ENCODE measurements at places on chromosomes 11 and 22.

DNA sequence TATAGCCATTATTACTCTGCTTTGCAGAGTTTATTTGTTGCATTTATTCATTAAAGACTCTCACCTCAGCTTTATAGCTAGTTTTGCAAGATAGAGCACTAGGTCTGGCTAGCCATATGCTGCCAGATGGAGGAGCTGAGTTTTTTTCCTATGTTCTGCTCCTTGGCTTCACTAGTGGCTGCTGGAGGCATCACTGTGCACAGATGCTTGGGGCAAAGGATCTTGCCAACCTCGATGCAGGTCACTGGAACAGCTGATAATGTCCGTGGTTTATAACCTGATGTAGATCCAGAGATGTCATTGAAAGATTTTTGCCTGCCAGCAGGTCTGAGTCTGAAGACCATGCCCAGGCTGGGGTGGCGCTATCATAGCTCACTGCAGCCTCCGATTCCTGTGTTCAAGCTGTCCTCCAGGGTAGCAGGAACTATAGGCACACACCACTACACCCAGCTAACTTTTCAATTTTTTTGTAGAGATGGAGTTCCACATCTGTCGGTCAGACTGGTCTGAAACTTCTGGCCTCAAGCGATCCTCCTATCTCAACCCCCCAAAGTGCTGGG is 63.2 kb downstream of the PACS1 start:
- DNase-seq: no peak

DNA sequence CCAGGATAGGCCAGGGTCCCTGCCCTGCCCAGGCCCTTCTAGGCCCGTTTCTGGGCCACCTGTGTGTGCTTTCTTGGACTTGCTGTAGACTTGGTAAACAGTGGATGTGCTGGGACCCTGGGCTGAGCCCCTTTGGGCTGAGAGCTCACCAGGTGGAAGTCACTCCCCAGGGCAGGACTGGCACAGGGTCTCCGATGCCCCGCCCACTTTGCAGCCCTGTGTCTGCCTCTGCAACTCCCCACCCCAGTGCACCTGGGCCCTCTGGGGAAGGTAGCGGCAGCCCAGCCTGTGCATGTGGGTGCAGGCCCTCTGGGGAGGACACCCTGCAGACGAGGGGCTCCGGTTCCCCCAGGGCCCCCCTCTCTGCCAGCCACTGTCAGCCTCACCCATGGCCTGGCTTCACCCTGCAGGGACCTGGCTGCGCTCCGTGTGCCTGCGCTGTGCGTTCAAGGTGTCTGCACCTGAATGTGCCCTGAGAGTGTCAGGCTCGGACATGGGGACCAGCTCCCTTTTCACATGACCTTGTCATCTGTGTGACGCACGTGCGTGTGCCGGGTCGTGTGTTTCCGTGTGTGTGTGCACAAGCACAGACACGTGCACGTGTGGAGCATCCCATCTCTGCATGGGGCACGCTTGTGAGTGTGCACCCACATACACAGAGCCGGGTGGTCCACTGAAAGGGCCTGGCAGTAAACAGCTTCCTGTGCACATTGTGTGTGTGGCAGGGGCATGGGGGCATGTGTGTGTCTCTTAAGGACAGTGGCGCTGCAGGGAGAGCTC is 118.5 kb downstream of the KCNQ1OT1 start:
- DNase-seq: no peak

DNA sequence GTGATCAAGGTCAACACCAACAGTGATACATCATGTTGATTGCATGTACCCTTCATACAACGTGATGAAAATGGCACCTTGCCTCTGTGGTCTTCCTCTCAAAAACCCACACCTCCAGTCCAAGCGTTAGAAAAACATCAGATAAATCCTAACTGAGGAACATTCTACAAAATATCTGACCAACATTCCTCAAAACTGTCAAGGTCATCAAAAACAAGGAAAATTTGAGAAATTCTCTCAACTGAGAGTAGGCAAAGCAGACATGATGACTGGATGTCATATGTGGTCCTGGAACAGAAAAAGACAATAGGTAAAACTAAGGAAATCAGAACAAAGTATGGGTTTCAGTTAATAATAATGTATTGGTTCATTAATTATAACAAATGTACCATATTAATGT is 64.0 kb upstream of the POU2AF1 start:
- DNase-seq: no peak

DNA sequence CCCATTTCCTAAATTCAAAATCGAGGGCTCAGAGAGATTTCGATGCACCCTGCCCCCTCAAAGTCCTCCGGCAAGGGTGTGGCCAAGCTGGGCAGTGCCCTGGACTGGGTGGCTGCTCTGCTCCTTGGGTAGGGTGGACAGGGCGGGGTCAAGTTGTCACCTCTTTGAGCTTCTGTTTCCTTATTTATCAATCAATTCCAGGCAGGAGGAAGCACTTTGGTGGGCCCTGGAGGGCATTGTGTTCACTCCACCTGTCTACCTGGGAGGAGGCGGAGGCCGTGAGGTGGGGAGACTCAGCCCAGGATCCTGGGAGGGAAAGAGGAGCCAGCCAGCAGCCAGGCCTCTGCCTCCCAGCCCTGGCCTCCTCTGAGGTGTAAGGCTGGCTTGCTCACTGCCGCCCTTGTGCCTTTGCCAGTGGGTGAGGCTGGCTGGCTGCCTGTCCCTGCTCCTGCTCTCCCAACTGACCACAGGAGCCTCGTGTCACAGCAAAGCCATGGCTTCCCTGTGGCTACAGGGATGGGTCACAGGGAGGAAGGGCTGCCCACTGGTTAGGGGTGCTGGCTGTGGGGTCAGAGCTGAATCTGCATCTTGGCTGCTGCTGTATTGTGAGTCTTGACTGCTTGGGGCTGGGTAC is 25.5 kb upstream of the SHISAL1 start:
- DNase-seq: no peak

DNA sequence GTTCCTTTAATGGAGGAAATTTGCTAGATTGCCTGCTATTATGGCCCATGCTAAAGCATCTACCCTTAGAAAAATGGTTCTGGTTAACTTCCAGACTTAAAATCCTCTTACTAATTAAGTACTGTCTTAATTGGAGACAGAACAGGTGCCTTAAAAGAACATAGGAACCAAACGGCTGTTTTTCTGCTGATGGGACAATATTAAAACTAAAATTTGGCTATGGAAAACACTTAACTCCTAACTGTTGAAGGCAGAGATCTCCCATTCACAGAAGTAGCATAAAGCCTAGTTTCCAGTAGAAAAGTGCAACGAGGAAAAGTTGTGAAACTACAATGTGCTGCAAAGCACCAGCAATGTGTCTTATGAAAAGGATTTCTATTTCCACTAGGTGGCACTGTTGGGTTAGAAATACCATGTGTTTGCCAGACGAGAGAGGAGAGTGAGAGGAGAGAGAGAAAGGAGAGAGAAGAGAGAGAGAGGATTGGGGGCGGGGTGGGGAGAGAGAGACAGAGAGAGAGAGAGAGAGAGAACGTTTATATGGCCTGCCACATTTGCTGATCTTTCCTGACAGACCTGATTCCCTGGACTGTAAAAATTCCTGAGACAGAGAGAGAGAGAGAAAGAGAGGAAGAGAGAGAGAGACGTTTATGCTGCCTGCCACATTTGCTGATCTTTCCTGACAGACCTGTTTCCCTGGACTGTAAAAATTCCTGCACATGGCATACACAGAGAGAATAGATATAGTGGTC is 51.5 kb downstream of the FAM181B start:
- DNase-seq: peak; percentile 71

- no peak for DNase-seq
Observed at GRCh38 chr11:34806875-34807274, 109.3 kb downstream of the APIP start.

GRCh38 chr11:86337227-86337626 is 35.2 kb downstream of the HIKESHI start:
- no peak for DNase-seq

GRCh38 chr11:20783220-20783619 is 113.8 kb downstream of the NELL1 start:
- DNase-seq: no peak

DNA sequence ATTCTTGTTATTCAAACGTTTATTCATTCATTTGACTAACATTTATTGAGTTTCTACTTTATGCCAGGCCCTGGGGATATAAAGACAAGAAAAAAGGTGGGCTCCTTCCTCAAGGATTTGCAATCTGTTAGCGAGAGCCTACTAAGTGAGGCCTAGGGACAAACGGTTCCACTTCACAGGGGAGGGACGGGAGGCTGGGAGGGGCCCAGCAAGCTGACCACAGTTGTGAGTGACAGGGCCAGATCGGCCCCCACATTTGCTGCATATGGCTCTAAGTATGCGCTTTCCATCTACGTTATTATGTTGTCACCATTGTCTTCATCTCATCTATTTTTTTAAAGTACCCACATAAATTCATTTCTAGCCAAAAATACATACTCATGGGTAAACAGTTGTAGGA is 271.1 kb downstream of the BUD13 start:
- no peak for DNase-seq

DNA sequence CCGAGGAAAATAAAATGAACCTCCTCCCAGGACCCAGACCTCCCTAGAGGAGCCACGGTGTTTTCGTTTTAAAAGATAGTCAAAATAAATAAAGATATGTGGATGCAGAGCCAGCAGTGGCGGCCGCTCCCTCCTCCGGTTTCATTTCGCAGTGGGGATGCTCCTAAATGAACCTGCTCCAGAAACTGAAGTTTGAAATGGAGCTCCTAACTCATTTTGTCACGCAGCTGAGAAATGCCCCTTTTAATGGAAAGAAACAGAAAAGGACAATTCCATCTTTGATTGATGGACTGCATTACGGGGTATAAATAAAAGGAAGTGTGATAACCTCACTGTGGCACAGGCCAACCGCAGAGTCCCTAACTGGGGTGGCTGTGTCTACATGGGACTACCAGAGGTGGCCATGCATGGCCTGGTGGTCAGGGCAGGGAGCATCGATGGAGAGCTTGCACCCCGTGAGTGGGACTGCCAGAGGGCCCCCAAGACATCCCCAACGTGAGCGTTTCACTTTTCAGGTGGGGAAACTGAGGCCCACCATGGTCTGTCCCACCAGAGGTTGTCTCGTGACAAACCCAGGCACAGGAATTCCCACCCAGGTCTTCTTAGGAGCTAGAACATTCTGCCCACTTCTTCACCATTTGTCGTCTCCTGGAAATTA is 426.6 kb downstream of the BRD1 start:
- DNase-seq: peak; percentile 36

DNA sequence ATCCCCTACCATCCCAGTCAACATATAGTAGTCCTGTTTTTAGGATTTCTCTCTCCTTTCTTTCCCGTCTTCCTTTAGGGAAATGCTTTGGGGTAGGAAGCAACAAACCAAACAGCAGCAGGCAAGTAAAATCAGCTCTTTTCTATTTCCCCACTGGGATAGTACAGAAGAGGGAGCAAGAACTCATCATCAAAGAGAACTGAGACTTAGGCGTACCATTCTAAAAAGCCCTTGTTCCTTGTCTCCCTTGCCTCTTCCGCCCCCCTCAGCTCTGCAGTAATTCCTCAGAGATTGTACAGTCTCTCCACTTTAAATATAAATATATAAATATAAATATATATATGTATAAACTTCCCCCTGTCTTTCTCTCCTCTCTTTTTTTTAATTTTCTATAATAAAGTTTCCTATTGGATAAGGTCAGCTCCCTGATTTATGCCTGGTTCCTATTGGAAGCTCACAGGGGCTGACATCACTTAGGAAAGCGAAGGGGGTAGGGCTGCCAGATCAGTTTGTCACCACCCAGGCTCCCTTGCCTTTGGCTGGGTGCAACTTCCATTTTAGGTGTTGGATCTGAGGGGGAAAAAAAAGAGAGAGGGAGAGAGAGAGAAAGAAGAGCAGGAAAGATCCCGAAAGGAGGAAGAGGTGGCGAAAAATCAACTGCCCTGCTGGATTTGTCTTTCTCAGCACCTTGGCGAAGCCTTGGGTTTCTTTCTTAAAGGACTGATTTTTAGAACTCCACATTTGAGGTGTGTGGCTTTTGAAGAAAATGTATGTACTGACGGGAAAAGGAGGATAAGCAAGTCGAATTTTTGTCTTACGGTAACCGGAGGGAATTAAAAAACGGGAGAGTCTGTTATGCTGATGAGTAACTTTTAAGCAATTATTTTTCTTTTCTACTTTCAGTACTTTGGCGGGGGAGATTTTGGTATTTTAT is at the start of gene CTNND1:
Gene CTNND1, plus strand, starts transcription at position 502 of the 934 bp plus-strand sequence. CDS start 29,677 bp downstream, outside the sequence.
- DNase-seq: peak; percentile 86

- no peak for DNase-seq
Observed at GRCh38 chr22:36084717-36085116, 56.1 kb upstream of the RBFOX2 start.

- DNase-seq: no peak
Observed at GRCh38 chr11:31687256-31687655, 123.9 kb downstream of the PAX6 start.

GRCh38 chr11:3058753-3059664 is 1.8 kb upstream of the CARS1 start:
- DNase-seq: no peak

DNA sequence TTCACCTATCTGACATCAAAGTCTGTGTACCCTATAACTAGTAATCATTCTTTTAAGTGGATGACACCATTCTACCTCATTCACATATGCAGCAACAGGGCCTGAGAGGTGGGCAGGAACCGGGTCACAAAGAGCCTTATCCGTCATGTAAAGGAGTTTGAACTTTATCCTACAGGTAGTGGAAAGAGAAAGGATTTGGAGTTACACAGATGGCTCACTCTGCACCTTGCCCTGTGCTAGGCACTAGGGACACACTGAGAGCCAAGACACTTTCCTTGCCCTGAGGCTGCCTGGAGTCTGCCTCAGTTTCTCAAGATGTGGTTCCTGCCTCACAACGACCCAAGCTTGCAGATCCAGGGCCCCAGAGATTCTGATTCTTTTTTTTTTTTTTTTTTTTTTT is 14.3 kb upstream of the ACER3 start:
- no peak for DNase-seq

GRCh38 chr11:17770048-17770652 is 35.6 kb downstream of the KCNC1 start:
- peak; percentile 19 for DNase-seq

GRCh38 chr11:66607126-66607834 is 9.2 kb upstream of the RBM14 start:
- no peak for DNase-seq

- DNase-seq: no peak
Observed at GRCh38 chr11:121766991-121767390, 314.2 kb upstream of the SORL1-AS1 start.

GRCh38 chr11:125140233-125140632 is 24.3 kb upstream of the PKNOX2 start:
- DNase-seq: no peak

DNA sequence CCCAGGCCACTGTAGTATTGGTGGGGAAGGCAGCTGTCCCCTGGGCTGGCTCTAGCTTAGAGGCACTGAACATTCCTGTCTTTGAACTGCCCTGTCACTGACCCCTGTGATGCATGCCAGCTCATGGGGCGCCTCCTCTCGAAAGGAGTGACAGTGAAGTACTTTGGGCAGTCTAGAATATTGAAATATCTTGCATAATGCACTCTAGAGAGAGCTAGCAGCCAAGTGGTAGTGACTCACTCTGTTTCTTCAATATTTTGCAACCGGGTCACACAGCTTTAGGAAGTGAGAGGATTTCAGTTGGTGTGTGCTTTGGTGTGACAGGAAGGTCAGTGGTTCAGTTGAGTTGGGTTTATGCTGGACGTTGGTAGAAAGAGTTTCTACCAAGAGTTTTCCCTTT is 35.5 kb upstream of the ST14 start:
- DNase-seq: peak; percentile 98
